ENCODE measurements at places on chromosomes 1 and 21.

DNA sequence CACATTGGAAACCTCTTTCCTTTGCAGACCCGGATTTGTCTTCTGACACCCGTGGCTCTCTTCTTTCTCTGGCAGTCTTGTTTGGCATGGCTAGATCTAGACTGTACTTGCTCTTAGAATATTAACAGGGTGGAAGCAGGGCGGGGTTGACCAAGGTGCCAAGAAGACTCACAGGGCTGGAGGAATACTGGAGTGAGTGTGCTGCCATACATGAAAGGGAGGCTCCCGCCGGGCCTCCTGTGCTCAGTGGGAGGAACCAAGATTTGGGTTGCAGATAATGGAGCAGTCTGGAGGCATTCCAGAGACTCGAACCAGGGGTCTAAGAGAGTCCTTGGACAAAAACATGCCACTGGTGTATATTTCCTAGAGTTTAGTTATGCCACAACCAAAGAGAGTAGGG is 27.6 kb upstream of the SNX27 start:
- no peak for DNase-seq

- no peak for DNase-seq
Measured at GRCh38 chr1:236400061-236400603, 6.0 kb downstream of the EDARADD start.

DNA sequence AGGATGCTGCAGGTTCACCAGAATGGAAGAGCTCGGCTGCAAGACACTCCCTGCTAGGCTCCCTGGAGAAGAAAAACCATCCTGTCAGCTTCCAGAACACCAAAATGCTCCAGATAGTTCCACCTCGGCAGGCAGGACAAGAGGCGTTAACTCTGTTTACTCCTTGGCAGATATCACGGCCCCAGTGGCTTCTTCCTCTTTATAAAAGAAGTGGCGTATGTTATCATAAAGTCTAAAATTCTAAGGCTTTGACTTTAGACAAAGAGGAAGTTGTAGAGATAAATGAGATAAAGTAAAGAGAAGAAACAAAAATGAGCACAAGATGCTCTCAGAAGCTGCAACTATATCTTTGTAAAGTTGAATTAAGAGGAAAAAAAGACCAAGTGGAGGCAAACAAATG is 24.3 kb upstream of the MTF1 start:
- no peak for DNase-seq

DNA sequence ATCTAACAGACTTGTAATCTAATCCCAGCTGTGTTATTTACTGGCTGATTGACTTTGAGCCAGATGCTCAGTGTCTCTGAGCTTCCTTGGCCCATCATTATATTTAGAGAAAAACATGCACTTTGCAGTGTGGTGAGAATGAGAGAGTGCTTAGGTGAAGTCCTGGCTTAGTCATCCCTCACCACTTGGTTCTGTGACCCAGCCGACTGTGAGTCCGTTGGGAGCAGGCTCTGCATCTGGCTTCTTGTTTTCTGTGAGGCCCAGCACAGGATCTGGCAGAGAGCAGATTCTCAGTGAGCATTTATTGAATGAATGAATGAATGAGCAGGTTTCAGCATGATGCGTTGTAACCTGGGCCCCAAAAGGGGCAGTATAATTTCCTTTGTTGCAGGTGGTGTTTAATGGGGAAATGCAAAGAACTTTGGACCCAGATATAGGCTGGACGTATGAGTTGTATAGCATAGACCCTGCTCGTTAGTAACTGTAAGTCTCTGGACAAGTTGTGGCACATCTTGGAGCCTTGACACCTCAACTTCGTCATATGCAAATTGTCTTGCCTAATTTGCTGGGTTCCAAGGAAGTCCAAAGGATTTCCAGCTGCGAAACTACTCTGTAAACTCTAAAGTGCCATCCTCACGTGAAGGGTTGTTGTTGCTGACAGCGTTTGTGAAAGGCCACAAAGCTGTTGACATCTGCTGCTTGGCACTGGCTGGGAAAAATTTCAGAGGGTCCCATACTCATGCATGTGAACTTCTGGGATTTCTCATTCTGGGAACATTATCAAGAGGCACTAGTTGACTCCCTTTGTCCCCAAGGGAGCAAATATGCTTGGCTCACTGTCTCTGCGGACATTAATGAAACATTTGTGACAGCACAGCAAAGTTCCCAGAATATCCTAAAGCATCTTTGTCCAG is 138.8 kb upstream of the USP24 start:
- DNase-seq = no peak

DNA sequence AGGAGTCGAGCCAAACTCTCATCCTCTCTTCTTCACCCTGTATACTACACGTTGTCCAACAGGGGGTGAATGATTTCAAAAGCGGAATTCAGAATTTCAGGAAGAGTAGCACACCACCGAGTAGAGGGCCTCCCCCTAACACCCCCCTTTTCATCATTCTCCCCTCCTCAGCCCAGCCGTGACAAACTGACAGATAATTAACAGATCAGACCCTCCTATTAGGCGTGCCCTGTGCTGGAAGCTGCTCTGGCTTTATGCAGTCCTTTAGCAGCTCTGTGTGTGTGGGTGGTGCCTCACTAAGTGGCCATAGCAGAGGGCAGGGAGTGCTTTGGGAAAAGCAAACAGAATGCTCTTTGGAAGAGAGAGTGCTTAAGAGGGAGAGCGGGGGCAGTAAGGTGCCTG is 44.3 kb downstream of the PEX14 start:
- DNase-seq = no peak

- DNase-seq = no peak
Measured at GRCh38 chr1:159142391-159142663, 29.1 kb upstream of the CADM3 start.

- DNase-seq = no peak
Measured at GRCh38 chr21:28991861-28992525, 684 bp downstream of the LTN1 start.

DNA sequence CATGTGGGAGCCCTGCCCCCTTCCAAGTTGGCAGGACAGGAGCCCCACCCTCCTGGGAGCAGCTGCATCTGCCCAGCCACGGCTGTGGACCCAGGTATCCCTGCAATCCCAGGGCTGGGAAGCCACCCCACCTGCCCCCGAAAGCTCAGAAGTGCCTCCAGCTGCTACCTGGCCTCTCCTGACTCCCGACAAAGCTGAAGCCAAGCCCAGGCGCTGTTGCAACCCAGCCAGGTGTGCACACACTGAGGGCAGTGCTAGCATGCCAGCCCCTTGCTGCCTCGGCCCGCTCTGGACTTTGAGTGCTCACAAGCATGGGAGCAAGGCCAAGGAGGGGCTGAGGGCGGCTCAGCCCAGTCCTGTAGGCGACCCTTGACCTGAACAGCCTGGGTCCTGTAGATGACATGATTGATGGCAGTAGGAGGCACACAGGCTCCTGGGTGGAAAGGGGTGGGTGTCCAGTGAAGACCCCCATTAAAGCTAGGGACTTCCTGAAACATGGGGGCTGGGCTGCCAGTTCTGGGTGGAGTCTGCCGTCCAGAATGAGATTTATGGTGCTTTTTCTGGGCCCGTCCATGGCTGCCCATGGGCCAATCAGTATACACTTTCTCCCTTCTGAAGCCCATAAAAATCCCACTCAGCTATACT is 2.8 kb upstream of the SSU72 start:
- DNase-seq = no peak

DNA sequence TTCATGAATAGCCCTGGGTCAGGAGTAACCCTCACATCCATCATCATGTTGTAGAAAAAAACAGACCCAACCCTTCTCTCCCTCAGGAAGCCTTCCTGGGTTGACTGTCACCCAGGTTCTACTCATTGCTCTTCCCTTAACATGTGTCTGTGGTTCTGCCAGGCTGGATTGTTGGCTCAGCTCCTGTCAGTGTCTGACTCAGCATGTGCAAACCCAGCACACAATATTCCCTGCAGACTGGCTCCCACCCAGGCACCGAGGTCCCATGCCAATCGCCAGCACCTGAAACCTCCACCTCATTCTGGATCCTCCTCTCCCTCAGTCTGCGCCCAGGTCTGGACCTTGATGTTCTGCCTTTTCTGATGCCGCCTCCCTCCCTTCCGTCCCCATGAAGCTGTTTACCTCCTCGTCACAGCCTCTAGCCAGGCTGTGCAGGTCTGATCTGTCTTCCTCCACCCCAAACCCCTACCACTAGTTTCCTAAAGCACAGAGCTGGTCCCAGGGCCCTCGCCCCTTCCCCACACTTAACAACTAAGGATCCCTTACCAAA is 4.3 kb upstream of the S100A8 start:
- DNase-seq = no peak

DNA sequence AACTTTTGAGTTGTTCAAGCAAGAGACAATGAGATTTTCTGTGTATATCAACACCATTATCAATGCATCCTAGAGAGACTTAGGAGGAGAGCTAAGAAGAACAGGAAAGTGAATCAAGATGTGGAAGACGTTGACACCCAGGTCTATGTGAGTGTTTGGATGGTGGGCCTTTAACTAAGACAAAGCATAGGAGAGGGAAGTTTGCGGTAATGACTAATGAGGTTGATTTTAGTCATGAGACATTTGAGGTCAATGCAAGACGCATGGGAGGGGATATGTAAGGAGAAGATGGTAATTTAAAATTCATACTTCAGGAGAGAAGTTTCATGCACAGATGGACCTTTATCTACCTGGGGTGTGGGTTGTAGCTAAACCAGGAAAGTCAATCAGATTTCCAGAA is 269.6 kb downstream of the VAV3 start:
- DNase-seq = no peak

DNA sequence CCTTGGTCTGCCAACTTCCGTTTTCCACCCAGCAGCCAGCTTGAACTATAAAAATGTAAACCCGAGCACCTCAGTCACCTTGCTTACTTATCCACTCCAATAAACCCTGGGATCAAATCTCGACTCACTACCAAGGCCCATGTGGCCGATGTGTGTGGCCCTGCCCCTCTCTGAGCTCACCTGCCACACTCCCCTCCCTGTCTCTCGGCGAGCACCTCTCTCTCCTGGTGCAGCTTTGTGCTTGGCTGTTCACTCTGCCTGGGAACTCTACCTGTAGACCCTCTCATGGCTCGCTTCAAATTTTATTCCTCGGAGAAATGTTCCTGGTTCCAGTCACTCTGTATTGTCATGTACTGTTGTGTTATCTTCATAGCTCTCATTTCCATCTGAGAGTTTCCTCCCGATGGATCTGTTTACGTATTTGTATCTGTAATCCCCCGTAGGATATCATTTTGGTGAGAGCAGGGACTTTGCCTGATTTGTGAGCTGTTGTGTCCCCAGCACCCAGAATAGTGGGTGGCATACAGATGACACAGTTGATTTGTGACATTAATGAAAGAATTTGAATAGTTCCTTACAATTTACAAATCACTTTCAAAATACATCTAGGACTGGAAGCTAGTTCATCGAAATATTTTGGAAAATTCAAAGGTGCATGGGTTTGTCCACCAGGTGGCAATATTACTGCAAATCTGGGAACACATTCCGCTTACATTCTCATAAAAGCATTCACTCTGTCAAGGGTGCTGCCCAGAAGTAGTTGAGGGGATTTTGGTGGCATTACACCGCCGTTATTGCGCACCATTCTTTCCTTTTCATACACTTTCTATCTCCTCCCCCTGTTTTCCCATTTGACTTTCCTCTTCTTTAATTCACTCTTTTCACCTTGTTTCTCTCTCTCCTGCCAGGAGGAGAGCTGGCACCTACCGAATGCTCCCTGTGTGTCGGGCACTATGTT is 95.3 kb downstream of the ABCA4 start:
- no peak for DNase-seq

- DNase-seq = no peak
Measured at GRCh38 chr1:43305461-43305860, 4.7 kb downstream of the TIE1 start.
